Glutamatergic neuron (in vitro differentiated cells): ENCODE measurements at places on chromosomes 5 and 9. TPM values are rescaled to one million over a fixed set of nuclear protein-coding genes. Genes with fewer than 3 reads are reported as not detected.

GRCh38 chr9:1550636-1551035 lies 464.5 kb upstream of the SMARCA2 start:
- no peak for DNase-seq

DNA sequence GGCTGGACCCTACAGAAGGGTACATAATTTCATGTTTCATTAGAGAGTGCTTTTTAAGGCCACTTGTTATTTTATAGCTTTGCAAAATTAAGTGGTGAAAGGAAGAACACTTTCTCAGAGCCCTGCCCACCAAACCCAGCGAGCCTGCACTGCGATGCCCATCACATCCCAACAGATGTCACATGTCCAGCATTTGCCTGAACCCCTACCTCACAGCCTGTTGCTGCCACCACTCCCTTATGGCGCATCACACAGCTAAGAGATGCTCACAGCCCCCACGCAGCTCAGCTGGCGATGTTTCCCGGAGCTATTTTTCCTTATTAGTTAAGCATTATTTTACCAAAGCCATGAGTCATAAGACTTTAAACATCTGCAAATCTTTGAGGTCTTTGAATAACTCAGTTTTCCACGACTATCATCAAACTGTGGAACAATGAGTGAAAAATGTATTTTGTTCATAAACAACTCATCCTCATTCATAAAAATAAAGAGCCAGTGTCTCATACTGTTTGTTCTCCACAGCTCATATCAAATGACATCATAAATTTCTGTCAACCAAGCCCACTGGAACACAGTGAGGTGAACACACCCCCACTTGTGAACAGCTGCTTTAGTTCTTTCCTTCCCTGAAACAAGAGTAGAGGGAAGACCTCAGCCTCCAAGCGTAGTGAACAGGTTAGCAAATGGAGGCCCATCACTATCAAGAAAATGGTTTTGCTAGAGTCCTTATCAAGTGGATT lies 104.9 kb downstream of the SYK start:
- no peak for DNase-seq
- no peaks in the 10 kb centered on the region for H3K4me1 ChIP-seq
- no peak overlapping the region for H3K4me3 ChIP-seq
- H3K27me3 ChIP-seq = peaks cover 3% of the 10 kb centered on the region

DNA sequence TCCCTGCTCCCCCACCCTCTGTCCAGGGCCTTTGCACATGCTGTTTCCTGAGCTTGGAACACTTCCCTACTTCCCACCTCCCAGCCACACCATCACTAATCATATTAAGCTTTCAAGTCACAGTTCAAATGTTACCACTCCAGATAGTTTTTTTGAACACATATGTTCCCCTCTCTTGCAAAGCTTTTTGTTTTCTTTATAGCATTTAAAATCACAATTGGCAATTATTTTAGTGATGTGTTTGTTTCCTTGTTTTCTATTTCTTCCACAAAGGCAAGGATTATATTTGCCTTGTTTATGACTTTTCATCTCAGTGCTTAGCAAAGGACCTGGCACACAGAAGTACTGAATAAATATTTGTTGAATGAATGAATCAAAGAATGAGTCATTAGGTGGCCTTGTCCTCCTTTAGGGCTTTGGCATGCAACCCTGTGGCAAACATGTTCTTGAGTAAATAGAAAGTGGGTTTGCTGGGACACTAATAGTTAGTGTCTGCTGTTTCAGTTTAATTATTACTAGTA lies 386.8 kb downstream of the FGF10 start:
- H3K4me3 ChIP-seq = no peak overlapping the region
- DNase-seq = no peak
- H3K27me3 ChIP-seq = no peaks in the 10 kb centered on the region

GRCh38 chr5:138305797-138306196 lies 25.8 kb downstream of the CDC25C start:
- H3K4me1 ChIP-seq = no peaks in the 10 kb centered on the region
- no peak for DNase-seq
- no peaks in the 10 kb centered on the region for H3K27me3 ChIP-seq
- H3K4me3 ChIP-seq = no peak overlapping the region

GRCh38 chr5:95808686-95809413 lies 13.7 kb downstream of the GLRX start:
- peaks cover 14% of the 10 kb centered on the region for H3K4me1 ChIP-seq
- peaks cover 12% of the 10 kb centered on the region for H3K36me3 ChIP-seq
- DNase-seq = peak; percentile 52
- H3K27me3 ChIP-seq = no peaks in the 10 kb centered on the region

DNA sequence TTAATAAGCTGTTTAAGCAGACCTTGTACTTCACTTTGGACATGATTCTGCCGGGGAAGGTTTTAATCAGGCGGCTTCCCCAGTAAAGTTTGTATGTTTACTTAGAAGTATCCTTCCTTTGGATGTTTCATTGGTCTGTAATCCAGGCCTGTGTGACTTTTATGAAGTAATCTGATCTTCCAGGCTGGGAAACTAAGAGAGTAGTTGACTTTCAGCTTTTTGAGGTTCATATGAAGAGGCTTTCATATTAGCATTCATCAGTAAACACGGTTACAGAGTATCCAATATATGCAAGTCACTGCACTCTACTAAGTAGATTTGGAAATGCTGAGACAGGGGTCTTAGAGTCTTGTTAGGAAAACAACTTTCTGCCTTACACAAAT lies 1.1 kb downstream of the DNAJC21 start:
- peaks cover 11% of the 10 kb centered on the region for H3K4me1 ChIP-seq
- H3K4me3 ChIP-seq = peak overlapping the region; percentile 95
- peak overlapping the region; percentile 88 for H3K27ac ChIP-seq

The IFNK gene
- not detected for total RNA-seq

The ZNF883 gene
- 18.4 TPM for total RNA-seq

The PAEP gene
- total RNA-seq = not detected

DNA sequence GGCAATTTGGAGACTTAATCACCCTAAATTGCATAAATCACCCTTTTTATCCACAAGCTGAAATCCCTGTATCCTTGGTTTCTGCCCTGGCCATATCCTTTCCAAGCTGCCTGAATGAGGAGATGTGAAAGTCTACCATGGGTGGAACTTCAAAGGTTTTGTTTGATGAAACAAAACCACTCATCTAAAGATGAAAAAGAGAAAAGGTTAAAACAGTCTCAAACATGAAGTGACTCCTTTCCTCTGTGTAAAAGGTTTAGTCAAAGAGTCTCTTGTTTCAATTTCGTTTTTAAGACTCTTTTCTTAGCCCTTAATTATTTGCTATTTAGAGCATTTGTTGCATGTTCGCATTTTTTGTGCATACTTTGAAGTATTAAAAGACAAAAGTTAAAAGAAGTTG lies 11.2 kb downstream of the SLC45A2 start:
- H3K4me1 ChIP-seq = peaks cover 9% of the 10 kb centered on the region
- no peak for DNase-seq
- H3K4me3 ChIP-seq = no peak overlapping the region
- no peak overlapping the region for H3K27ac ChIP-seq
- no peaks in the 10 kb centered on the region for H3K36me3 ChIP-seq

GRCh38 chr5:153797484-153797883 lies 241.2 kb downstream of the FAM114A2 start:
- no peak for DNase-seq
- H3K4me1 ChIP-seq = peaks cover 2% of the 10 kb centered on the region
- no peak overlapping the region for H3K4me3 ChIP-seq

GRCh38 chr5:7548596-7548995 lies 152.7 kb downstream of the ADCY2 start:
- peaks cover 2% of the 10 kb centered on the region for H3K4me1 ChIP-seq
- H3K27ac ChIP-seq = no peak overlapping the region
- no peak overlapping the region for H3K4me3 ChIP-seq
- H3K27me3 ChIP-seq = peaks cover 4% of the 10 kb centered on the region
- H3K36me3 ChIP-seq = no peaks in the 10 kb centered on the region

GRCh38 chr5:124080256-124080655 lies 568.3 kb downstream of the CSNK1G3 start:
- no peak for DNase-seq
- no peak overlapping the region for H3K4me3 ChIP-seq
- no peaks in the 10 kb centered on the region for H3K27me3 ChIP-seq
- H3K4me1 ChIP-seq = no peaks in the 10 kb centered on the region
- peaks cover 4% of the 10 kb centered on the region for H3K36me3 ChIP-seq

DNA sequence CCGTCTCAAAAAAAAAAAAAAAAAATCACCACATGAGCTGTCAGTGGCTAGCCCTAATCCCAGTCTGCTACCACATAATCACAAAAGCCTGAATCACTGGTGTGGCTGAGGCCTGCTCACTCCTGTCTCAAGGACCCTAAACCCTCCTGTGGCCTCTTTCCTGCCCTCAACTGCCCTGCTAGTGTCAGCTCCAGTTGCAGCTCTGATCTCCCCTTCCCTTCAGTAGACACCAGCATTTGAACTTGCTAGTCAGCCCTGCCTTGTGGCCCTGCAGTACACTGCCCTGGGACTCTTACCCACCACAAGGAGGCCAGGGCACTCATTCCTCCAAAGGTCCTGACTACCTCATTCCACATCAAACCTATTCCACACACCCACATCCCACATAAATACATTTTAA lies 9.5 kb upstream of the P4HA2 start:
- peaks cover 5% of the 10 kb centered on the region for H3K27me3 ChIP-seq
- no peak overlapping the region for H3K27ac ChIP-seq
- peak overlapping the region; percentile 25 for H3K4me3 ChIP-seq
- no peaks in the 10 kb centered on the region for H3K4me1 ChIP-seq

The MAMDC4 gene
- total RNA-seq = 17.6 TPM

DNA sequence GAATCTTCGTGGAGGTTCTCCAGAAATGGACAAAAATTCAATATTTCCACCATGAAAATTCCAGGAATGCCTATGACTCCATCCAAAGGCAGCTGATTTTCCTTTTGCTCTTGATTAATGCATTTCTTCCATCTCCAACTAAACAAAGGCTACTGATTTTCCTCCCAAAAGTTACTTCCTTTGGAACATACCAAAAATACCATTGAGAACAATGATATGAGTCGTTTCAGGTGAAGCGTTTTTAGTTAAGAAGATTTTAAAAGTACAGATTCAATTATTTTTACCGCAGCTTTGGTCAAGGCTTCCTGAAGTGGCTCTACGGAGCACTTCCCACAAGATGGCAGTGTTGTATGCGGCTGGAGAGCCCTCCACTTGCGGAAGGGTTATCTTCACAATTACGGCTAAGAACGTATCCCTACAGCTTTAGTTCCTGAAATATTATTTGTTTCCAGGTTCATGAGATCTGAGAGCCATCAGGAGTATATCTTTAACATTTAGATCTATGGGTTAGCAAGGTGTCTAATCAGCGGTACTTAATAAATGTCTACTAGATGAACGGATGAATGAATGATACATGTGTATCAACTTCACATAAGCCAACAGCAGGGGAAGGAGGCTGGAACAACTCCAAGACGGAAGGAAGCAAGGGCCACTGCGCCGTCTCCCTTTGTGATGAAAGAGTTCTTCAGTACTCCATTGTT lies 35.9 kb upstream of the ARSB start:
- H3K36me3 ChIP-seq = no peaks in the 10 kb centered on the region
- peak; percentile 80 for DNase-seq
- H3K4me1 ChIP-seq = peaks cover 55% of the 10 kb centered on the region
- H3K4me3 ChIP-seq = peak overlapping the region; percentile 81

DNA sequence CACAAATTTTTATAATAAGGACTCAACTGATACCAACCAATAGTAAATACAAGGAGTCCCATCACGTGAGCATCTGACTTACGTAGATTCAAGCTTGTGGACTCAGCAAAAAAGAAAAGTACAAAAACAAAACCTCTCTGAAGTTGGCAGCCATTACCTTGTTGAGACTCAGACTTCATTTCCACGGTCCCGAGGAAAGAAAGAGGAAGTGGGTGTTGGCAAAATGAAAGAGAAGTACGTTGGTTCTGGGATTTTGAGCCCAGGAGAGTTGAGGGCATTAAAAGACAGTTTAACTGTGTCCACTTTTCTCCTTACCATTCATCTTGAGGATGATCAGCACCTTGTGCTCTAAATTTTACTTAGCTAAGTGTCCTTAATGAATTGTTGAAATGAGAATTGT lies 26.7 kb downstream of the NCBP1 start:
- H3K27me3 ChIP-seq = no peaks in the 10 kb centered on the region
- H3K4me1 ChIP-seq = peaks cover 3% of the 10 kb centered on the region
- DNase-seq = no peak
- H3K36me3 ChIP-seq = peaks cover 10% of the 10 kb centered on the region
- no peak overlapping the region for H3K27ac ChIP-seq

- no peaks in the 10 kb centered on the region for H3K36me3 ChIP-seq
- H3K4me3 ChIP-seq = peak overlapping the region; percentile 74
- peak; percentile 56 for DNase-seq
- H3K27ac ChIP-seq = peak overlapping the region; percentile 97
- H3K27me3 ChIP-seq = peaks cover 15% of the 10 kb centered on the region
These were observed 78.5 kb upstream of the LRRTM2 start for GRCh38 chr5:138953387-138954256.

GRCh38 chr9:127178686-127179632 lies 56.5 kb upstream of the ANGPTL2 start:
- DNase-seq = peak; percentile 19
- H3K36me3 ChIP-seq = no peaks in the 10 kb centered on the region
- H3K4me1 ChIP-seq = peaks cover 11% of the 10 kb centered on the region
- peaks cover 6% of the 10 kb centered on the region for H3K27me3 ChIP-seq
- no peak overlapping the region for H3K4me3 ChIP-seq
- peak overlapping the region; percentile 33 for H3K27ac ChIP-seq

- H3K27me3 ChIP-seq = no peaks in the 10 kb centered on the region
- H3K4me3 ChIP-seq = no peak overlapping the region
- DNase-seq = no peak
- H3K36me3 ChIP-seq = peaks cover 1% of the 10 kb centered on the region
These were observed 63.4 kb downstream of the NR6A1 start for GRCh38 chr9:124707666-124708065.

DNA sequence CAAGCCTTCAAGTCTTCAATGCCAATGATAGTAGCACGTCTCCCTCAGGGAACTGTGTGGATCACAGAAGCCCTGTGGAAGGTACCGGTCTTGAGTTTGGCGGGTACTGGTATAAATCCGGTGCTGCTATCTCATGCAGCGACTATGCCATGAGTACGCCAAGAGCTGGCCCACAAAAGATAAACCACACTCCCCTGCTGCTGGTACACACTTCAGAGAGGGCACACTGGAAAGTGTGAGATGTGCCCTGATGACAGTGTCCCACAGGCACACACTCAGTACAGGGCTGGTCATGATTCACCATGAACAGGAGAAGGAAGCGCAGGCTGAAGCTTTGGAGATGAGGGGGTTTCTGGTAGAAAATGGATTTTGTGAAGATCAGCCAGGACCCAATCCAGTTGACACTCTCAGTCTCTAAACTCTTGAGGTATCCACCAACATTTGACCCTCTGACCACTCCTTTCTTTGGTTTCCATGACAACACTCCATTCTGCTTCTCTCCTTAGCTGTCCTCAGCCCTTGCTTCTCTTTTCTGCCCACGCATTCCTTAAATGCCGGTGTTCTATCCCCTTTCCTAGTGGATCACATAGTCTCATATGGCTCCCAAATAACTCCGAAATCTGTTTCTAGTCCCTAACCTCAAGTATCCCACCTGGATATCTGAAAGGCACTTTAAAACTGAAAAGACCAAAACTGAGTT lies 5.1 kb downstream of the AMACR start:
- H3K27me3 ChIP-seq = peaks cover 5% of the 10 kb centered on the region
- no peak overlapping the region for H3K27ac ChIP-seq
- H3K4me1 ChIP-seq = peaks cover 7% of the 10 kb centered on the region
